ENCODE measurements at places on chromosomes 12 and 14. TPM values are rescaled to one million over a fixed set of nuclear protein-coding genes. Genes with fewer than 3 reads are reported as not detected.
A peak's percentile ranks its signal among the peaks of the same experiment; 100 is the strongest.

GRCh38 chr14:100067481-100067880, 2.3 kb downstream of the EVL start:
- no peak for DNase-seq
- H3K4me1 ChIP-seq = peaks cover 57% of the 10 kb centered on the region
- H3K36me3 ChIP-seq = peaks cover 14% of the 10 kb centered on the region

DNA sequence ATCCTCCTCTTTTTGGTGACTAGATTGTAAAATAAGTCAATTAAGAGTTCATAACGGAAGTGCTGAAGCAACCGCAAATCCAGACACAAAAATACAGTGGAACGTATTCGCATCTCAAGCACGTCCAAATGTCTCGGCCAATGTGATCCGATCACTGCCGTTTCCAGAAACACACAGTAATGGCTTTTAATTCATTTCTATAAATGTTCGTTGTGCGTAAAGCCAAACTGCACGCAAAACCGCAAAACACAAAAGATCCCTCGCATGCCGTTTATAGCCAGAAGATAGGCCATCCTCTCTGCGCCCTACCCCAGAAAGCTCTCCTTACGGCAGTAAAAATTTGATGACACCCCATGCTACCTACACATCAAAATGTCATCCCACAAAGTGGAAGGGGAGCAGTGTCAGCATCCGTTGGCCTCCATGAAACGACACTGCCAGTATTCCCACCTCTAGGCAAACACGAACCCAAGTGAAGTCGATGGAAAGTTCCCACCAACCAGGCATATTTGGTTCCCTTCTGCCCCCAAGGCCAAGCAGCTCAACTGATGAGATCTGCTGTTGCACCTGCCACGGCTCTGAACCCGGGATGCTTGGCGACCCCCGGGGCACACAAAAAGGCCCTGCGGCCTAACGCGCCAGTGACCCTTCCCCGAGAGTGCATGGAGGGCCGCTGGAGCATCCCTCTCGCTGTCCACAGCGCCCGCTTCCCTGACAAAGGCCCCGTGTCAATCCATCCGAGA, 1.4 kb downstream of the HECTD4 start:
- H3K4me1 ChIP-seq = peaks cover 21% of the 10 kb centered on the region
- H3K4me3 ChIP-seq = peak overlapping the region; percentile 94
- no peak for DNase-seq
- peaks cover 4% of the 10 kb centered on the region for H3K36me3 ChIP-seq

Gene OR6C2
- total RNA-seq = not detected

DNA sequence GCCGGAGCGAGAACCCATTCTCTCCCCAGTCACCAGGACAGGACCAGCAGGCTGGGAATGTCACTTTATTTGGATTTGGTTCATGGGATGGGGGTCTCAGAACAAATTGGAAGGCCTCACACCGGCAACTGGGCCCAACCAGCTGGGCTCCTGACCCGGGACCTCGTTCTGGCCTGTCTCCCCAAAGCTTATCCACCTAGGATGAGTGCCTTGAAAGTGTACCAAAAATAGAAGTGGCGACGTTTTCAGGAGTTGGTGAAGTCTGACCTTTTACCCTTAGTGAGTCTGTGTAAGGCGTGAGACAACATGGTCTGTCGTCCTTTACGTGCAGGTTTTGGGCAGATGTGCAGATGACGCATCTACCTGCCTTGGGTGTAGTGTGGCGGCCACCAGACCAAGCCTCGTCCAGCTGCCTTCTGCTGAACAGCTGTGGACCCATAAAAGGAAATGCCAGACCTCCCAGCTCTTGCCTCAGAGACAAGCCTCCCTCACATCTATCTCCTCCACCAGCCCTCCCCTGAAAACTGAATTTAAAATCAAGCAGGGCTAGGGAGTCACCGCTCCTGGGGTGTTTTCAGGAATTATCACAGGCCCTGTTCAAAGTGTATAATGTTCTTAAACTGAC, 36.6 kb upstream of the CLMN start:
- H3K27ac ChIP-seq = no peak overlapping the region
- peak; percentile 56 for DNase-seq
- no peak overlapping the region for H3K4me3 ChIP-seq
- no peaks in the 10 kb centered on the region for H3K4me1 ChIP-seq

- H3K36me3 ChIP-seq = no peaks in the 10 kb centered on the region
- H3K4me1 ChIP-seq = peaks cover 5% of the 10 kb centered on the region
- peak overlapping the region; percentile 21 for H3K27ac ChIP-seq
- no peak overlapping the region for H3K4me3 ChIP-seq
- DNase-seq = no peak
These were observed 73.4 kb downstream of the SPTB start for GRCh38 chr14:64806202-64806861.

All from type B pancreatic cell (in vitro differentiated cells).